ENCODE measurements at places on chromosomes 11 and 22.

- DNase-seq: no peak
These were observed 10.6 kb downstream of the LRRC32 start for GRCh38 chr11:76659672-76660532.

DNA sequence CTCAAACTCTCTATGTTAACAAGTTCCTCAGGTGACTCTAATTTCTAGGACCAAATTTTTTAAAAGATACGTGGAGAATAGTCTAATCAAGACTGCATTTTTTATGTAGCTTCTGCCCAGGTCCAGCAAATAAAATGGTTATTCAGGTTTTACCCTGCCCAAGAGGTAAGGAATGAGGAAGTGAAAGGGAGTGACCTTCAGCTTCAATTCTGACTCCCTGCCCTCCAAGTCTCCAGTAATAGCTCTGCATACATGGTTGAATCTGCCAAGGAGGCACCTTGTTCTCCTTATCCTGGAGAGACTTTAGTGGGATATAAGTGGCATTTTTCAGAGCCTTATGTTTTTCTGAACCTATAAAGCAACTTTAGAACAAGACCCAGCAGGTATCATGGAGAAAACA lies 15.5 kb downstream of the MUC15 start:
- no peak for DNase-seq

DNA sequence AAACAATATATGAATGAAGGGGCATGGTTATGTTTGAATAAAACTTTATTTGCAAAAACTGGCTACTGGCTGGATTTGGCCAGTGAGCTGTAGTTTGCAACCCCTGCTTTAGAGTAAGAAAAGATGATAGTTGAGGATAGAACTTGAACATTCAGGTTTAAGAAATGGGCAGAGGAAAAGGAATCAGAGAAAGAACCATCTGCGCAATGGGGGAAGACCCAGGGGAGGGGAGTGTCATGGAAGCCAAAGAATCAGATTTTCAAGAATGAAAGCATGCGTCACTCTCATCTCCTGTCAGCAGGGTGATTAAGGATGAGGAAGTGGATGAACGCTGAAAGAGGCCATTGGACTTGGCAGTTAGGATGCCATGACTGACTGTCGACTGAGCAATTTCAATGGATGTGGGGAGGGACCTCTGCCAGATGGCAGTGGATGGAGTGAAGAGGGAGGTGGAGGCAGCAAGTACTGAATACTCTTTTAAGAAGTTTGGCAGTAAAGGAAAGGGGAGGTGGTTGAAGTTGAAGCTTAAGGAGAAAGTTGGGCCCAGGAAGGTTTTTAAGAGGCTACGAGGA lies 21.2 kb downstream of the FAT3 start:
- no peak for DNase-seq

GRCh38 chr11:64240435-64241240 lies at the start of gene FKBP2:
FKBP2 (plus strand) TSS chr11:64241095; CDS start chr11:64242388, 1,293 bp downstream.
- peak; percentile 97 for DNase-seq

GRCh38 chr11:125069796-125070195 lies 6.7 kb downstream of the SLC37A2 start:
- DNase-seq: no peak

- DNase-seq: no peak
These were observed 82.6 kb downstream of the CEP164 start for GRCh38 chr11:117410238-117410637.

GRCh38 chr11:134017511-134018430 lies 51.1 kb upstream of the JAM3 start:
- DNase-seq: no peak

GRCh38 chr22:47009304-47010101 lies 247.1 kb downstream of the TBC1D22A start:
- DNase-seq: no peak

GRCh38 chr22:42946546-42947198 lies 68.3 kb downstream of the PACSIN2 start:
- no peak for DNase-seq

DNA sequence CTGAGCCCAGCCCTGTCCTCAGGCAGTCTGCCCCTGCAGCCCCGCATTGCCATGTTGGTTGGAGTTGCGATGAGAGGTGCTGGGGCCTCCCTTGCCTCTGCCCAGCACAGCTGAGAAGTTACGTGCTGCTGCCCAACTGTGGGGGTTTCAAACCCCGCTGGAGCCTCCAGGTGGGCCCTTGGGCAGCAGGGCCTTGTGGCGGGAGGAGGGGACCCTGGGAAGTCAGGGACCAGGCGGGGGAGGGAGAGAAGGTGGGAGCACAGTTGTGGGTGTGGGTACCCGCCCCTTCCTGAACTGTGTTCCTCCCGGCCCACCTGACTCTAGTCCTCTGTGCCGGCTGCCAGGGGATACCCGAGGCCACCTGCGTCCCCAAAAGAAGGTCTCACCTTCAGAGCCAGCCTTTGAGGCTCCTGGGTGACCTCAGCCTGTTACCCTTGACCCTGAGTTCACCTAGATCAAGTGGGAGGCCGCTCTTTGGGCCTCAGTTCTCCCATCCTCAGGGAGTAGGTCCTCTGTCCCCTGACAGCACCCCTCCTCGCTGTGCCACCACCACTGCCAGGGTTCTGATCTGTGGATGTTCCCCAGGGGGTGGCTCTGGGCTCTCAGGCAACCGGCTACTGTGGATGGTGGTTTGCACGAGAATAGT lies 7.7 kb upstream of the CCDC188 start:
- DNase-seq: no peak

DNA sequence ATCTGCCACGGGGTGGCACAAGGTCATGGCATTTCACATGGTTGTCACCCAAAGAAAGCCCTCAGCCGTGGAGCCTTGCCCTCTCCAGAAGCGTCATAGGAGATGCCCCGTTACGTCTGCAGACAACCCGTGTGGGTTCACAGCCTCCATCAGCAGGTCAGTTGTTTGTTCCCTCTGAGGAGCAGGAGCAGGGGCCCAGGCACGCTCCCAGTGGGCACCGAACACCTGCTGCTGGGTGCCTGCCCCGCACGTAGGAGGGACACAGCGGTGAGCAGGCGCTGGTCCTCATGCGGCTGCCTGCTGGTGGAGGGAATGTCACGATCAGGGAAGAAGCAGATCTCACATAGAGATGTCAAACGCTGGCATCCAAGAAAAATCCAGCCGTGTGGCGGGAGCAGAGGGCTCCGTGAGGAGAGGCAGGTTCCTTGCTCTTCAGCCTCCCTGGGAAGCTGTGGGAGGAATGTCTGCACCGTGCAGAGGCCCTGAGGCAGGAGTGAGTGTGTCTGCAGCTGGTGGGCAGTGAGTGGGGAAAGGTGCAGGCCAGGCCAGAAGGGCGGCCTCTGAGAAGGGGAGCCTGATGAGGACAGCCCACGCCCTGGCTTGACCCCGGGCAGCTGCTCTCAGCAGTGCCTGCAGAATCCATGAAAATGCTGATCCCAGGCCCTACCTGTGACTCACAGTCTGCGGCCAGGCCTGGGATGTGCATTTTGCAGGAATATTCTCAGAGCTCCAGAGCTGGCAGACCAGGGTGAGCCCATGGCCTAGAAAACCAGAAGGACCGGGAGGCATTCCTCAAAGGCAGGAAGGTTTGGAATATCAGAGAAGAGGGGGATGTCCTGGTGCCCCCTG lies 36.4 kb upstream of the TH start:
- DNase-seq: no peak

- no peak for DNase-seq
These were observed 213.4 kb upstream of the SYN3 start for GRCh38 chr22:33271390-33272161.

- DNase-seq: peak; percentile 50
These were observed 11.0 kb upstream of the MS4A6A start for GRCh38 chr11:60193687-60194433.

DNA sequence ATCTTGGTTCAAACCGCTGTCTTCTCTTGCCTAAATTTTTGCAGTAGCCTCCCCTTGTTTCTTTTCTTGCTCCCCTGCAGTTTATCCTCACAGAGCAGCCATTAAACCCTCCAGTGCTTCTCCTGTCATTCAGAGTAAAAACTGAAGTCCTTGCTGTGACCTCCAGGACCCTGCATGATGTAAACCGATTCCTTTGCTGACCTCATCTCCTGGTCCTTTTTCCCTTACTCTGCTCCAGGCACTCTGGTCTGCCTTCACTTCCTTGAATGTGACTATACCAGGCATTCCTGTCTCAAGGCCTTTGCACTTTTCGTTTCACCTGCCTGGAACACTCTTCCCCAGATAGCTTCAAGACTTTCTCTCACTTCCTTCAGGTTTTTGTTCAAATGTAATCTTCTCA lies 152.0 kb downstream of the WNT11 start:
- no peak for DNase-seq

- no peak for DNase-seq
These were observed 257.6 kb downstream of the LUZP2 start for GRCh38 chr11:24754406-24754805.

- no peak for DNase-seq
These were observed 69.2 kb downstream of the SYT13 start for GRCh38 chr11:45216901-45217300.

DNA sequence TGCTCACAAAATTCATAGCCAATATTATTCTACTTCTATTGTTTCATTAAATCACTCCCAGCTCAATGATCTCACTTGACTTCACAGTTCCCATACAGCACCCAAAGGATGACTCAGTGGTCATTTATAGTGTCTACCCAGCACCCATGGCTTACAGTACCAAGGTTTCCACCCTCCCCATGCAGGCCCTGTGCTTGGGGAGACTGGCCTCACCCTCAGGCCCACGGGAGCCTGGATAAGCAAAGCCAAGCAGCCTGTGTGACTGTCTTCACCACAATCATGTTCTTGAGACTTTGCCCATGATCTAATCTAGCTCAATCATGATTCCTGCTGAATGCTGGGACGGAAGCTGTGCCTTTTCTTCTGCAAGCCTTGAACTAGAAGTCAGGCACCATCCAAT lies 97.6 kb downstream of the SLC36A4 start:
- no peak for DNase-seq

DNA sequence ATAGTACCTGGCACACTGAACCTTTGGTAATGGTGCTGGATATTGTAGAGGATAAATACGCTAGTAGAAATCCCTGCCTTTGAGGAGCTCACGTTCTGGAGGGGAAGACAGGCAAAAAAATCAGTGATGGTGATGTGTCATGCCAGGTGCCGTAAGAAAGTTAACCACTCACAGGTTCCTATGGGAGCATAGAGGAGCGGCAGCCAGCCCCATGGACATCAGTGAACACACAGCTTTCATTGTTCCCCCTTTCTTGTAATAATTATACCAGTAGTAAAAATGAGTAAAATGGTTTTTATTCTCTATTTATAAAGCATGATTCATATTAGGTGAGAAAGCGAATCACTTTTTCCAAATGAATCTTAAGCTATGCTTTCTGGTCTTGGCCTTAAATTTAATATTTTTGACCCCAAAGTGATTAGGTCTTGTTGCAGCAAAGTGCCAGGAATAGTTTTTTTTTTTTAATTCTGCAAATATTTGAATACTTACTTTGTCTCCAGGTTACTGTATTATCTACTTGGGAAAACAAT lies 57.9 kb downstream of the UVRAG start:
- no peak for DNase-seq

DNA sequence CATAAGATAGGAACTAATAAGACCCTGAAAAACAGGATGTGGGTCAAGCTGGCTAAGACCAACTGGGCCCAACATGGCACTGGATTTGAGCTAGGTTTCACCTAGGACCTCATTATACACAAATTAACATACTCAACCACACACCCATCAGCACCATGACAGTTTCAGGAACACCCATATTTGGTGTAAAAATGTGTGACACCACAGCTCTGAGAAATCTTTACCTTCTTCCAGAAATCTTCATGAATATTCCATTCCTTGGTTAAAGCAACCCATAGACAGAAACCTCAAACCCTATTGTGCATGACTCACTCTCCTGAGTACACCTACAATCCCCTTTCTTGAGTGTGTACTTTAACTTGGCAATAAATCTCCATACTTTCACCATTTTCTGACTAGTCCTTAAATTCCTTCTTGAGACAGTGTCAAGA lies 378.8 kb downstream of the DYNC2H1 start:
- DNase-seq: no peak

- DNase-seq: no peak
These were observed 77.7 kb downstream of the GAB2 start for GRCh38 chr11:78339945-78340344.

DNA sequence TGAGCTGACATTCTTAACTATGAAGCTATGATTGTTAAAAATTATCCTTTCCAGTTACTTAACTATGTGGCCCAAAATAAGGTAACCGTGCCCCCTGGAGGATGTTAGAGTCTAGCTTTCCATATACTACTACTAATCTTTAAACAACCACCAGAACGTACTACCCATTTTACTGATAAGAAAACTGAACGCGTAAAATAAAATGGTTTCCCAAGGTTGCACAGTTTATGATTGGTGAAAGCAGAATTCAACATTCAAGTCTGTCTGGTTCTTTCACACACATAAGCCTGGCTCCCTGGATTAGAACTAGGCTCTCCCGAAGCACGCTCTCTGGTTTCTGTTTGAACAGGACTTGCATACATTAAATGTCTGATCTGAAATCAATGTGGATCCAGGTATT lies 437.8 kb upstream of the CCDC90B start:
- DNase-seq: no peak

DNA sequence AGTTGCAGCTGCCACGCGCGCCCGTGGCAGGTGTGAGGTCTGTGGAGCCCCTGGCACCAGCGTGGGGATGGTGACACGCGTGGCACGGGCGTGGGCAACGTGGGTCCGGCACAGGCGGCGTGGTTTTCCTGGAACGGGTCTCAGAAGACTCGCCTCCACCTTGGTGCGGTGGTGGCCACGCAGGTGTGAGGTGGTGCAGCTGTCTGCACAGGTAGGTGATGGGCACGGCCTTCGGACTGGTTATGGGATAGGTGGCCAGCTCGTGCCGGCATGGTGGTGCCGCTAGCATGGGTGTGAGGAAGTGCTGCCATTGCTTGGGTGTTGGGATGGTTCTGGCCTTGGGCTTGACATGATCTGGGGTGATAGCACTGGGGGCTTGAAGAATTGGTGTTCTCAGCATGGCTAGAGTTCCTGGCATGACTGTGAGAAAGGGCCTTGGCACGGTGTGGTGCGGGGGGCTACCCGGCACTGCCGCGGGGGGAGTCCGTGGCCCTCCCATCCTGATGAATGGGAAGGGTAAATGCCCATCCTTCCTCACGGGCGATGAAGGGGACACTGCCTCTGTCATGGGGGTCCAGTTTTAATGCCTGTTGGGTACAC lies 531 bp downstream of the DAGLA start:
- DNase-seq: no peak

DNA sequence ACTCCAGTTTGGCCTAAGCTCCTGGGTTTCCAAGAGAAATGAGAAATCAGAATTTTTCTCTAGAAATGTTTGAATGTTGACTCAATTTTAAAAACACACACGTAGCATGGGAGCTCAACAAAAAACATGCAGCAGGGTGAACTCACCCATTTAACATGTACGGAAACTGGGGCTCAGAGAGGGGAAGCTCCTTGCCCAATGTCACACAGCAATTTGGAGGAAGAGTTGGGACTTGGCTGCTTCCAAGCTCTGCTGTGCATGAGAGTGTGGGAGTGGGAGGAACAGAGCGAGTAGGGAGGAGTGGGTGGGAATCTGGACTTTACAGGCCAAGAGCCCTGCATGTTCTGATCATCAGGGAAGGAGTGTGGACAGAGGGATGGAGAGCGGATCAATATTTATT lies 5.9 kb downstream of the TPST2 start:
- no peak for DNase-seq

All from stimulated activated CD4-positive, alpha-beta T cell treated with anti-CD3 and anti-CD28 coated beads, Interleukin-1b, Interleukin-23, amount 100 ng/mL, for 24 hours (primary cell).